ENCODE measurements at places on chromosomes 2 and 18.

- no peak for DNase-seq
These were observed 180.8 kb downstream of the KLHL29 start for GRCh38 chr2:23565814-23566213.

DNA sequence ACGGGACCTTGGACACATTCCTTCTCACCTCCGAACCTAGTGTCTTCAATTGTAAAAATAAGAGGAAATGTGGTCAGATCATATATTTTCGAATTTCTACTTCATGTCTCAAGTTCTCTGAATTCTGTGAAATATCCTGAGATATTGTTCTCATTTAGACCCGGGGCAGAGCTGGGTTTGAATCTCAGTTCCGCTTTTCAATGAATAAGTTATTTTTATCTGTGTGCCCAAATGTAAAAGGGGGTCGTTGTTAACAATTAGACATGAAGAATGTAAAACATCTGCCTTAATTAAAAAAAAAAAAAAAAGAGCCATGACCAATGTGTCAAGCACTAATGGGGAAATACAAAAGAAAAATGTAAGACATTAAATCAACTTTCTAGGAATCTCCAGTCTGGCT, 48.9 kb upstream of the BCL11A start:
- no peak for DNase-seq

DNA sequence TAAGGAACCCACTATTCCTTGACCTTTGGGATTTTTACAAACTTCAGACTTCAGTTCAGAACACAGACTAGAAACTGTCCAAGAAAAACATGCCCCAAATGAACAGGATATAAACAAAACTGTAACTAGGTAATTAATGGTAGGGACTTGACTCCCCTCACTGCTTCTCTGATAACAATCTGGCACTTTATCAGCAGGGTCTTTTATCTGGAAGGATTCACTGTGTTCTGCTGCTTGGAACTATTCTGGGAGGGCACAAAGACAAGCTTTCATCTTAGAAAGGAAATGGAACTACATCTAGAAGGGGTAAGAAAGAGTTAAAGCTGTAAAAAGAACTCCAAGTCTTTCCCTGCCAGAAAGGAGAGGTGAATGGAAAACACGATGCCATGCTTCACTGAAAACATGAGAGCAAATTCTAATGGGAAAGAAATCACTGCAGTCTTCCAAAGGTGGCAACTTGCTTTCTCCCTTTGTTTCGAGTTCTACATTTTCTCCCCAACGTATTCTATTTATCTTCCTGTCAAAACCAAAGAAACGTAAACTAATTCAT, 181.2 kb downstream of the THADA start:
- no peak for DNase-seq

- no peak for DNase-seq
These were observed 159.2 kb upstream of the SCN7A start for GRCh38 chr2:166653185-166653813.

DNA sequence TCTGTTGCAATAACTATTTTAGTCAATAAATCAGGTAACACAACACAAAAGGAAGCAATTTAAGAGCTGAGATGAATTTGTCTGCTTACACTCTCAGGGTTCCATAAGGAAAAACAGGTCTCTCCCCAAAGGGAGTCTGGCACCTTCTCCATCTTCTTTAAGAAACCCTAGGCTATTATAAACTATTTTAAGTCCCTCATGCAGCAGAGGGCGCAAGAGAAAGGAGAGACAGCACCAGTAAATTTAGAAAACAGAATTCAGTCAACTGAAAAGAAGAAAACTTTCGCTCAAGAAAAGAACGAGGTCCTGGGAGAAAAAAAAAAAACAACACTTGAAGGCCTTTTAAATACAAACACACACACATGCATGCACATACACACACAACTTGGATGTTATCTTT, 19.1 kb downstream of the SULT1C4 start:
- DNase-seq: no peak

- DNase-seq: no peak
These were observed 29.3 kb downstream of the COL6A3 start for GRCh38 chr2:237384672-237385020.

- no peak for DNase-seq
These were observed 46.6 kb upstream of the SERTAD2 start for GRCh38 chr2:64700133-64700809.

GRCh38 chr2:46983065-46983801, 67.6 kb upstream of the MCFD2 start:
- no peak for DNase-seq

DNA sequence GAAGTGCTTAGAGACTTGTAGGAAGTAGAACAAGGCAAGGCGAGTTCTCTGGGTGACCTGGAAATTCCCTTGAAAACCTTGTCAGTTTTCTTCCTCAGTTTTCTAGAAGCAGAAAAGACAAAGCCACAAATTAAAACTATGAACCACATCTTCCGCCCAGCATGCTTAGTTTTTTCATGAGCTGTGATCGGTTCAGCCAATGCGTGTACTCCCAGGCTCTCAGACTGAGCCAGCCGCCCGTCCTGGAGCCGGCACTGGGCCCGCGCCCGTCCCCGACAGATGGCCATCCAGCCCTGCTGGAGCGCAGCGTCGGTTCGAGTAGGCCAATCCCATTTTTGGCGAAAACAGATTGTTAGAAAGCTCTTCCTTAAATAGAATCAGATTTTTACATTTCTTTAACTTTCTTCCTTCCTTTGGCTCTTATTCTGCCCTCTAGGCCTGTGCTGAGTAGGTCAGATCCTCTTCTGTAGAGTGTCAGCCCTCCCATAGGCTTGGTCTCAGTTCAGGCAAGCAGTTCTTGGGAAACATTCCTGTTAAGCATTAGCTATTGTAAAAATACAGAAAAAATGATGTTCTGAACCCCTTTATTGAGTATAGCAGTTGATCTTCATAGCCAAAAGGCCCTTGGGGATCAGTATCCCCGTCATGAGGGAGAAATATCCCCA, 112.5 kb downstream of the NCK2 start:
- DNase-seq: no peak

DNA sequence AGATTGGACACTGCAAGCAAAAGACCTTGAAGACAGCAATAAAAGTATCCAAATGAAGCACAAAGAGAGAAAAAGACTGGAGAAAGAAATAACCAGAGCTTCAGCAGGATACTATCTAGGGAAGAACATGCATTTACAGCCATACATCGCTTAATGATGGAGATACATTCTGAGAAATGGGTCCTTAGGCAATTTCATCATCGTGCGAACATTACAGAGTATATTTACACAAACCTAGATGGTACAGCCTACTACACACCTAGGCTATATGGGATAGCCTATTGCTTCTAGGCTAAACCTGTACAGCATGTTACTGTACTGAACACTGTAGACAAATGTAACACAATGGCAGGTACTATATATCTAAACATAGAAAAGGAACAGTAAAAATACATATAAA, 11.9 kb downstream of the OLA1 start:
- no peak for DNase-seq

- no peak for DNase-seq
These were observed 48.2 kb downstream of the ATP9B start for GRCh38 chr18:79117385-79117784.

GRCh38 chr2:28389399-28390240, 3.0 kb upstream of the FOSL2 start:
- DNase-seq: no peak

DNA sequence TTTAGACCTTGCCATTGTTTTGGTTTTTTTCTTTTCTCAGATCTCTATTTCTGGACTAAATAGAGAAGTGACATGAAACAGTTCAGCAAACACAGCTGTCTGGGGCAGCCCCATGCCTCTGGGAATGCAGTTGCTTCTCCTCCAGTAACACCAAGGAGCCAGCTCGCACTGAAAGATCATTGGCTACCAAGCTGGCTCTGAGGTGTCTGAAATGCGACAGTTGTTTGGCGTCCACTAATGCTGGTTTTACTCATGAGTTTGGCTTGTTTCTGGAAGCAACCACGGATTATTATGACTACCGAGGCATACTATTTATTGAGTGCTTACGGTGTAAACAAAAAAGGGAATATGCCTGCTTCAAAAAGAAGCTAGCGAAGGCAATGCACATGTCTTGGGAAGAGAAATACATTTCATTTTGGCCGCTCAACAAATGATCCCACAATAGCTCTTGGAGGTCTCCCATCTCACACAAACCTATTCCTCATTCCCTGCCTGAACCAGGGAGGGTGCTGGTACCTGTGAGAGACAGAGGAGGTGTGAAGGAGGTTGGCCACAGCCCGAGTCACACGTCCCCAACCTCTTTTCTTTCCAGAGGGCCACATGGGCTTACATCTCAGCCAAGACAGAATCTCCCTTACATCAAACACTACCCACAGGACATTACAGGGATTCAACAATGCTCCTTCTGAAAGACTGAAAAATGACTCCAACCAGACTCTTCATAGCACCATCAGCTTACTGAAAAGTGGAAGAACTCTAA, 37.5 kb upstream of the NEB start:
- no peak for DNase-seq

DNA sequence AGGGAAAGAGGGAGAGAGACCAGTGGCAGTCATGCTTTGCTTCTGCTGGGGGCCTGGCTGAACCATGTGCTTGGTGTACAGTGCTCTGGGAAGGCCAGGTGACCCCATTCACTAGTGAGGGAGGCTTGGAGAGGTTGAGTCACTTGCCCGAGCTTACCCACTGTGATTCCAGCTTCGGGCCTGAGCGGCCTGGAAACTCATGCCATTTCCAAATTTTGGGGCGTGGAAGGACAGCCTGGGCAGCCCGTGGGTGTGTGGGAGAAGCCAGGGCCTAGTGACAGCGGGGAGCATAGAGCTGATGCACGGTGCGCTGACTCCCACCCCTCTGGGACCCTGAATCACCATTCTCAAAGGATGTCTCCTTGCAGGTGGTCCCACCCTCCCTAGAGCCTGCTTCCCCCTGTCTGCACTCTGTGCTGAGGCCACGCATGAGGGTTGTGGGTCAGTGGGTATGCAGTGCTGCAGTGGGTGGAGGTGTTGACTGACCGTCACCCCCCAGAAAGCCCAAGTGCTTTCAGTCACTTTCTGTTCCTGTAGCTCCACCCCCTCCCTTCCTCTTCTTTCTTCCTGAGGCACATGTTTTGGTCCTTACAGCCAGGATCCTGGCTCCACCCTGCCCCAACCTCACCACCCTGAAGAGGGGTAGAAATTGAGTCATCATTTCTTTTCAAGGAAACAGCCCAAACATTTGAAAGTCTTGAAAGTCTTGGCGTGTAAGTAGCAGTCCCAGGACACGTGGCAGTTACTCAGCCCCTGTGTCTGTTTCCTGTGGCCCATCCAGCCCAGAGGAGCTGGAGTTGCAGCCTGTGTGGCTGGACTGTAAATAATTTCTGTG, 69.3 kb upstream of the MCFD2 start:
- DNase-seq: no peak

Measured in stimulated activated CD8-positive, alpha-beta memory T cell treated with anti-CD3 and anti-CD28 coated beads, Interleukin-4, amount 100 ng/mL, for 4 hours (primary cell).